Upper lobe of left lung (tissue), 6 donors: ENCODE measurements at places on chromosomes 4 and X. TPM values are rescaled to one million over a fixed set of nuclear protein-coding genes. Genes with fewer than 3 reads are reported as not detected.

Gene TNIP3
- total RNA-seq: 1.1 TPM

Gene GAGE12J
- not detected for total RNA-seq

Gene PDZD4
- 8.0 TPM for total RNA-seq

Gene SCRG1
- total RNA-seq: not detected

Gene GPR173
- total RNA-seq: 0.49 TPM

Gene TIGD4
- total RNA-seq: 0.15 TPM

Gene PAGE2
- not detected for total RNA-seq

Gene NSUN7
- total RNA-seq: 6.9 TPM

Gene RPL39
- 1,223 TPM for total RNA-seq

Gene AVPR2
- total RNA-seq: 1.2 TPM

Gene COL25A1
- total RNA-seq: 0.34 TPM

Gene SYTL5
- 1.2 TPM for total RNA-seq

Gene P2RY4
- total RNA-seq: 0.89 TPM

Gene CNOT6L
- total RNA-seq: 61.0 TPM

Gene GLRB
- 3.2 TPM for total RNA-seq

Gene GYPE
- 0.98 TPM for total RNA-seq

Gene XKRX
- total RNA-seq: 25.5 TPM

DNA sequence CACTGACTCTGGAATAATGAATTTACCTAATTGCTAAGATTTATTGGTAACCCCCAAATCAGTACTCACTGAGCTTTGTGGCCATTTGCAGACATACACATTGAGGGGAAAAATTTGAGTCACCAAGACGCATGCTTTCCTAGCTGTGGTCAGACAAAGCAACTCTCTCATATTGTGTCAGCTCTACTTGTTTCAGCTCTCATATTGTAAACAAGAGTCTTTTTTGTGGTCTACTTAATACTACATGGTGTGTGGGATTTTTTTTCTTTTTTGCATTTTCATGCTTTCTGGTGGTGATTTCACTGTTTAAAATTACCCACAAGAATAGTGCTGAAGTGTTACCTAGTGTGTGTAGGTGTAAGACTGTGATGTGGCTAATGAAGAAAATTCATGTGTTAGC, 428.2 kb upstream of the GALNT7 start:
- no peak for DNase-seq
- no peaks in the 10 kb centered on the region for H3K4me1 ChIP-seq
- H3K27ac ChIP-seq: no peak overlapping the region
- no peaks in the 10 kb centered on the region for H3K27me3 ChIP-seq
- H3K36me3 ChIP-seq: no peaks in the 10 kb centered on the region
- no peak overlapping the region for H3K4me3 ChIP-seq

DNA sequence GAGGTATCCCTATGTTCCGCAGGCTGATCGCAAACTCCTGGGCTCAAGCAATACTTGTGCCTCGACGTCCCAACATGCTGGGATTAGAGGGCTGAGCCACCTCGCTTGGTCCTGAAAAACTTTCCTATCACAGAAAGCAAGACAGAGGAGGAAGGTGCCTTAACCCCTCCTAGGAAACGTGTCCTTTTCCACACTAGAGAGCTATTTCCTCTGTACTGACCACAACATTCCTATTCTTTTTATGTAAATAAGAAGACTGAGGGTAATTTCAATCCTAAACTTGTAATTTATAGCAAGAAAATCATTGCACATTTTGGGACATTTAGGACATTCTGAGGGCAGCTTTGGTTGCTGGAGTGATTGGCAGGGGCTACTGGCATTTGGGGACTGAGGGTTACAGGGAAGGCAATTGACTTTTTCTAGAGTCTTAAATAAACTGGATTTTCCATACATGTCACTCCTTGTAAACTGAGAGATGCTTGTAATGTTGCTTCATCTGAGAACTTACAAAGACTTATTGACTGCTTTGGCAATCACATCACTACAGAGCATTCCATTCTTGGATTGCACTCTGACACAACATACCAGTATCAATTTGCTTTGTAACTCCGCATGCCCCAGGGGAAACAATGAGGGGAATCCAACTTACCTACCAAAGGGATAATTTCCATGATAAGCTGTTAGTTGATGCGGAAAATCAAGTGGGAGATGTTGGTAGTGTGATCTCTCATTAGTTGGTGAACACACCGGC, 15.6 kb downstream of the XAGE3 start:
- H3K27ac ChIP-seq: no peak overlapping the region
- no peaks in the 10 kb centered on the region for H3K36me3 ChIP-seq
- no peaks in the 10 kb centered on the region for H3K27me3 ChIP-seq
- DNase-seq: no peak

DNA sequence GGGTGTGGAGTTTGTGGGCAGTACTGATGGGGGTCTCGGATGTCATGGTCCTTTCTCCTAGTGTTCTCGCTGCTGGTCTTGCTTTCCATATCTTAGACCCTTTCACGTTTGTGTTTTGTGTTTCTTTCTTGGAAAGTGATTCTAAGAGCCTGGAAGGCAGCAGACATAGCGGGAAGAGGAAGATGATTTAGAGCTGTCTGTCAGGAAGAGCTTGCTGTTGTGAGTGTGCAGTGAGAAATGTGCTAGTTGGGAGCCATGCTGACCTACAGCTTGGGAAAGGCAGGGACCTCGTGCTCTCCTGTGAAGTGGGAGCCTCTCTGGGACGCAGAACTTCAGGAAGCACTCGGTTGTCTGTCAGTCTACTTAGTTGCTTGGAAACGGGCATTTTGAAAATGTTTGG, 122.2 kb downstream of the ZNF518B start:
- H3K27me3 ChIP-seq: no peaks in the 10 kb centered on the region
- no peak for DNase-seq
- no peaks in the 10 kb centered on the region for H3K4me1 ChIP-seq
- H3K36me3 ChIP-seq: no peaks in the 10 kb centered on the region
- H3K4me3 ChIP-seq: no peak overlapping the region
- no peak overlapping the region for H3K27ac ChIP-seq

- H3K27me3 ChIP-seq: no peaks in the 10 kb centered on the region
- no peaks in the 10 kb centered on the region for H3K4me1 ChIP-seq
- DNase-seq: no peak
- H3K4me3 ChIP-seq: no peak overlapping the region
- no peak overlapping the region for H3K27ac ChIP-seq
- no peaks in the 10 kb centered on the region for H3K36me3 ChIP-seq
Measured at GRCh38 chrX:71225676-71226075, 2.7 kb downstream of the GJB1 start.

GRCh38 chrX:125681507-125681906, 361.8 kb downstream of the TEX13C start:
- no peaks in the 10 kb centered on the region for H3K27me3 ChIP-seq
- H3K27ac ChIP-seq: no peak overlapping the region
- no peaks in the 10 kb centered on the region for H3K36me3 ChIP-seq
- H3K4me3 ChIP-seq: no peak overlapping the region
- H3K4me1 ChIP-seq: no peaks in the 10 kb centered on the region

DNA sequence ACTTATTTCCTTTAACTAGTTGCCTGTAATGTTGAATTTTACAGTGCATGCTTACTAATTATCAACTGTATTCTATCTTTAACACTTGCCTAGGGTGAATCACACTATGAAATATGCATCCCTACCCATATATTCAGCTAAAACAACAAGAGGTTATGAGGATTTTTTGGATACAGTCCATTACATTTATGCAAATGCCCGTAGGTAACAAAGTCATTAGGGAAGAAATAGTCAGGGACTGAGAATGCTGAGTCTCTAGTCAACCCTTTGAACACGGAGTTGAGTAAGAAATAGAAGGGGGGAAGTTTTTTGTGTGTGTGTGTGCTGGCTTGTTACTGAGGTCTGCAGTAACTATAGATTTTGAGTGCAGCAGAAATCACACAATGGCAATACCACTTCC, 26.1 kb upstream of the CBLL2 start:
- H3K4me3 ChIP-seq: no peak overlapping the region
- H3K36me3 ChIP-seq: no peaks in the 10 kb centered on the region
- DNase-seq: no peak
- H3K27me3 ChIP-seq: no peaks in the 10 kb centered on the region
- H3K4me1 ChIP-seq: no peaks in the 10 kb centered on the region

- H3K36me3 ChIP-seq: no peaks in the 10 kb centered on the region
- DNase-seq: no peak
- no peaks in the 10 kb centered on the region for H3K27me3 ChIP-seq
- no peak overlapping the region for H3K4me3 ChIP-seq
Measured at GRCh38 chr4:166432842-166433241, 559.8 kb downstream of the TLL1 start.

GRCh38 chr4:93657527-93657926, 171.0 kb upstream of the ATOH1 start:
- no peaks in the 10 kb centered on the region for H3K27me3 ChIP-seq
- DNase-seq: no peak
- H3K27ac ChIP-seq: no peak overlapping the region
- H3K4me3 ChIP-seq: no peak overlapping the region
- no peaks in the 10 kb centered on the region for H3K36me3 ChIP-seq
- no peaks in the 10 kb centered on the region for H3K4me1 ChIP-seq

- H3K27me3 ChIP-seq: no peaks in the 10 kb centered on the region
- H3K27ac ChIP-seq: no peak overlapping the region
- no peaks in the 10 kb centered on the region for H3K4me1 ChIP-seq
- H3K4me3 ChIP-seq: no peak overlapping the region
Measured at GRCh38 chrX:150610043-150610442, 41.6 kb downstream of the MTM1 start.

GRCh38 chr4:24513718-24514117, 70.6 kb downstream of the DHX15 start:
- H3K4me1 ChIP-seq: peaks cover 17% of the 10 kb centered on the region
- H3K4me3 ChIP-seq: no peak overlapping the region
- no peak overlapping the region for H3K27ac ChIP-seq
- no peaks in the 10 kb centered on the region for H3K36me3 ChIP-seq

- DNase-seq: no peak
- no peaks in the 10 kb centered on the region for H3K36me3 ChIP-seq
- H3K27ac ChIP-seq: no peak overlapping the region
- no peaks in the 10 kb centered on the region for H3K4me1 ChIP-seq
- H3K4me3 ChIP-seq: no peak overlapping the region
Measured at GRCh38 chr4:149409146-149409545, 406.5 kb downstream of the IQCM start.

- H3K27ac ChIP-seq: no peak overlapping the region
- no peaks in the 10 kb centered on the region for H3K27me3 ChIP-seq
- H3K36me3 ChIP-seq: no peaks in the 10 kb centered on the region
- no peak for DNase-seq
- H3K4me3 ChIP-seq: no peak overlapping the region
- H3K4me1 ChIP-seq: no peaks in the 10 kb centered on the region
Measured at GRCh38 chrX:2785538-2785937, 33.7 kb downstream of the XG start.

GRCh38 chr4:99447513-99447912, 12.4 kb upstream of the ADH7 start:
- no peaks in the 10 kb centered on the region for H3K27me3 ChIP-seq
- no peak overlapping the region for H3K4me3 ChIP-seq
- no peaks in the 10 kb centered on the region for H3K4me1 ChIP-seq
- no peaks in the 10 kb centered on the region for H3K36me3 ChIP-seq
- DNase-seq: no peak

- H3K4me3 ChIP-seq: no peak overlapping the region
- no peak for DNase-seq
- no peaks in the 10 kb centered on the region for H3K4me1 ChIP-seq
- no peak overlapping the region for H3K27ac ChIP-seq
Measured at GRCh38 chr4:59570860-59571476, 1629.2 kb upstream of the ADGRL3 start.

DNA sequence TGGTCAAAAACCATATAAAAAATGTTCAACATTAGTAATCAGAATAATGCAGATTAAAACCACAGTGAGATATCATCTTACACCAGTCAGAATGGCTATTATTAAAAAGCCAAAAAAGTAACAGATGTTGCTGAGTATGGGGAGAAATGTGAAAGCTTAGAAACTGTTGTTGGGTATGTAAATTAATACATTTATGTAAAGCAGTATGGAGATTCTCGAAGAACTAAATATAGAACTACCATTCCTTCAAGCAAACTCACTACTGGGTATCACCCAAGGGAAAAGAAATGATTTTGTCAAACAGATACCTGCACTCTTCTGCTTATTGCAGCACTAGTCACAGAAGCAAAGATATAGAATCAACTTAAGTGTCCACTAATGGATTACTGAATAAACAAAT, 576.4 kb upstream of the EPHA5 start:
- H3K27me3 ChIP-seq: no peaks in the 10 kb centered on the region
- H3K27ac ChIP-seq: no peak overlapping the region
- DNase-seq: no peak
- H3K36me3 ChIP-seq: no peaks in the 10 kb centered on the region

DNA sequence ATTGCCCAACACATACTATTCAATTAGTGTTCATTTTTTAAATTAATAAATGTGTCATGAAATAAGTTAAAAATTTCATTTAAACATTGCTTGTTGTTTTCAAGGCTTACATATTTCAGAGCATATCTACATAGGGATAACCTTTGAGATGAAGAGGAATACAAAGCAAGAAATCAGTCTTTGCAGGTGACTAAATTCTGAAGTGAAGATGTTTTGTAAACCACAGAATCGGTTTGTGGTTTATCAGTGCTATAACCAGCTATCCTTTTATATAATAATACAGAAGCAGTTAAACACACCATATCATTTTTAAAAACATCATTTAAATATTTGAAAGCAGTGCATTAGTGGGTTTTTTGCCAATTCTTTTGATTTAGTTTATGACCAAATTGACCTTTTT, 26.9 kb downstream of the FAM241A start:
- H3K4me1 ChIP-seq: no peaks in the 10 kb centered on the region
- H3K4me3 ChIP-seq: no peak overlapping the region
- no peaks in the 10 kb centered on the region for H3K27me3 ChIP-seq
- H3K27ac ChIP-seq: no peak overlapping the region
- no peaks in the 10 kb centered on the region for H3K36me3 ChIP-seq

DNA sequence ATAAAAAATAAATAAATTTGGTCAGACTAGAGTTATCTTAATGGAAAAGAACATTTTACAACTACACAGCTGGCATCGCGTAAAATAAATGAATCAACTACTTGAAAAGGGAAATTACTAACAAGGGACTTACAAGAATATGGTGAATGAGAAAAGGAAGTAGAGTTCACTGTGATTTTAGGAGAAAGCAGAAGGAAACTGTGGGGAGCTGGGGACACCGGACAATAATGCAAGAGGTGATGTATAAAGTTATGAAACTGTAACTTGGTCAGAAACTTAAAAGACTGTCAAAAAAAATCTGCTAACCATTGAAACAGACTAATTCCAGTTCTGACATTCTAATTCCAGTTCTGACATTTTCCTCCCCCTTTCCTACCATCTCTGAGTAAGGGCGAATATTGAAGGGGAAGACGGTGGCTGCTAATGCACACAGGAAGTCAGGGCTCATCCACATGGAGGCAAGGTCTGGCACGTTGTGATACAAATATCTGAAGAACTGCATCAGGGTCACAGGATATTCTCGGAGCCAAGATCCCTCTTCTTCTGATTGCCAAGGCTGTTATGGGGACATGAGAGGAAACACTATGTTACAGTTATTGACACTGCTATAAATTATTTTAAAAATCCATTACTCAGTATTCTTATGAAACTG, 170.5 kb downstream of the CDS1 start:
- peak overlapping the region; percentile 34 for H3K27ac ChIP-seq
- peaks cover 6% of the 10 kb centered on the region for H3K36me3 ChIP-seq
- no peaks in the 10 kb centered on the region for H3K27me3 ChIP-seq
- no peak overlapping the region for H3K4me3 ChIP-seq
- DNase-seq: peak; percentile 34
- peaks cover 5% of the 10 kb centered on the region for H3K4me1 ChIP-seq
